ENCODE measurements at places on chromosomes 4 and X.

DNA sequence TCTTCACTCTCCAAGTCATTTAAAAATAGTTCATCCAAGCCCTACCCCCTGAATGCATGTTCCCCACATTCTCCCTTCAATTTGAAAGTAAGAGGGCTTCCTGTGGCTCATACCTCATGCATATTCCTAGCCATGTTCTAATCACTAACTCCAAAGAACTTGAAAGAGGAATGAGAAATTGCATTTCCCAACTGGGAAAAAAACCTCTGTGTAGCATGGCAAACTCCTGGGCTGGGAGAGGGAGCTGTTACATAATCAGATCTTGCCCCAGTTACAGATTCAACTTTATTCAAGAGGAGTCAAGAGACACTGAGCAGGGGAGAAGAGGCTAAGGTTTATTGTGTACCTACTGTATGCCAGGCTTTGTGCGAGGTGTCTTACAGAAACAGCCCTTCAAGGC is 90.2 kb downstream of the SLC2A9 start:
- DNase-seq = no peak

DNA sequence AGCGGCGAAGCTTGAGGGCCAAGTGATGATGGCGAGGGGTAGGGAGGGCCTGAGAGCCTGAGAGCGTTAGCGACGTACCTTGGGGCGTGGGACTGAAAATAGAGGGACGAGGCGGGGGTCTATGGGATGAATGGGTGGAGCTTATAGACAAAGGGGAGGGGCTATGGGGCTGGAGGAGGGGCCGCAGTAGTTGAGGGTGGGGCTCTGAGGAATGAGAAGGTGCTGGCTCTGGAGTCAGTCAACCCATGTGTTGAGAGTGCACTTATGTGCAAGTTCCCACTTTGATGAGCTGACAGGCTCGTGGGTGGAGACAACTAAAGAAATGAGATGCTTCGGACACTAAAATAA is 488 bp downstream of the TBC1D25 start:
- no peak for DNase-seq

DNA sequence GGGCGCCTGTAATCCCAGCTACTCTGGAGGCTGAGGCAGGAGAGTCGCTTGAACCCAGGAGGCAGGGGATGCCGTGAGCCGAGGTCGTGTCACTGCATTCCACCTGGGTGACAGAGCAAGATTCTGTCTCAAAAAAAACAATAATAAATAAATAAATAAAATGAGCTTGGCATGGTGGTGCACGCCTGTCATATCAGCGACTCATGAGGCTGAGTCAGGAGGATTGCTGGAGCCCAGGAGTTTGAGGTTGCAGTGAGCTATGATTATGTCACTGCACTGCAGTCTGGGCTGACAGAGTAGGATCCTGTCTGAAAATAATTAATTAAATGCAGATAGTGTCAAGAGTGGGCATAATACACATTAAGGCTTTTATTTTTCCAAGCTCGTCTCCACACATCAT is 77.5 kb downstream of the DHRSX start:
- no peak for DNase-seq

DNA sequence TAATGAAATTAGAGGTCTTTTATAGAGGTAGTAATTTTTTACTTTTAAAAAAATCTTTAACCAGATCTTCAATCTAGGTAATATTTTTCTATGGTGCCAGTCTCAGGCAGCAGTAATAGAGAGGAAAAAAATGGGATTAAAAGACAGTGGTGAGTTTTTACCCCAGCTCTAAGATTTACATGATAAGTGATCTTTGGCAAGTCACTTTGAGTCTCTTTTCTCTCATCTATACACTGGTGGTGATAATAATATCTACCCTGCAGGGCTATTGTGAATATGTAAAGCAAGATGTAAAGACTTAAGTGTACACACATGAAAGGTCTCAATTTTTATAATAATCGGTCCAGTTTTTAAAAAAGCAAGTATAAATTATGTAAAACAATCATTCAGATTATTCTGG is 786.2 kb upstream of the POU3F4 start:
- no peak for DNase-seq

GRCh38 chr4:68948044-68948743 is 3.4 kb downstream of the UGT2A3 start:
- DNase-seq = no peak

- DNase-seq = no peak
Observed at GRCh38 chr4:107130157-107130556, 94.0 kb upstream of the DKK2 start.

DNA sequence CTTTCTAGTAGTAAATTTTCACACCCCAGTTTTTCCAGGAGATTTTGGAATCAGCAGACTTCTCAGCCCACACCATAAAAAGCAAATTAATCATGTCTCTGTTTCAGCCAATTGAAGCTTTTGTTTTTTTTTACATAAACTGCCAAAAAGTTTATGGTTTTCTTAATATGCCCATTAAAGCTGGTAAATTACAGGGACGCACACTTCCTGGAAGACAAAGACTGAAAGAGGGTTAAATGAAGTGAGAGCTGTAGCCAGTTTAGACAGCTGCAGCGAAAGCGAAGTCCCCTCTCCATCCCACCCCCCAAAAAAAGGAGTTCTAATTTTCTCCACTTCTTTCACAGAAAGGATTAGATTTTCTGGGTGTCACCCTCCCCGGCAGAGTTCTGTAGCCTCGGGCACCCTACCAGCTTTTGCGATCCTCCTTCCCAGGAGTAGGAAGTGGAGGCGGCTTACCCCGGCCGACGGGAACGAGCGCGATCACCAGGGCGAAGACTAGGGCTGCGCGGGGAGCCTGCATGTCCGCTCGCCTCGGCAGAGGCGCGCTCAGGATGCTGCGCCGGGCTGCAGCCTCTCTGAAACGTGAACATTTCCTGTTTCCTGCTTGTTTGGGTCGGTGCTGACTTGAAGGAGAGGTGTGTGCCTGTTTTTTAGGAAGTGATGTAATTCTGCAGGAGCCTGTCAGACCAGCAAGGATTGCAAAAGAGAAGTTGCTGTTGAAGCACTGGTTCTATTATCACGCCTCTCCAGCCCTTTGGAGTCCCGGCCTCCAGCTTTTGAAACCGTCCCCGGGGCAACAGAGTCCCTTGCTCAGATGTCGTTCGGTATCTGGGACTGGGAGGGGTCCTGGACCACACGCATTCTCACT is at the start of gene TMEM154:
TMEM154 (minus strand) TSS at position 584 of the 868 bp plus-strand sequence; CDS start at position 520, 64 bp downstream.
- peak; percentile 82 for DNase-seq

DNA sequence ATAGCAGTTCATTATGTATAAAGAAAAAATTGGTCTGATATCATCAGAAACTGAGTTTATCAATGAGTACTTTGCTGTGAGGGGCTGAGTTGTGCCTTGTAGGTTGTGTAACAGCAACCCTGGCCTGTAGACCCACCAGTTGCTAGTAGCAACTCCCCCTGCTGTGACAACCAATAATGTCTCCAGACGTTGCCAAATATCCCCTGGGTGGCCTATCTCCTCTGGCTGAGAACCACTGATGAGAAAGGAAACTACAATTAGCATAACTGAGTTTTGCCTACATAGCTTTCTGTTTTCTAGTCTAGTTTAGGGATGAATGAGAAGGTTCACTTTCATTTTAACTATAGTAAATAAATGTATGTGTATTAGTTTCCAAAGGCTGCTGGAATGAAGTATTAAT is 234.1 kb downstream of the CPE start:
- no peak for DNase-seq

- no peak for DNase-seq
Observed at GRCh38 chr4:23202712-23203247, 510.0 kb downstream of the GBA3 start.

GRCh38 chr4:99624141-99624719 is 33.4 kb downstream of the C4orf54 start:
- DNase-seq = no peak

All from eye (tissue), 1 donor.